ENCODE measurements at places on chromosomes 5 and 9. TPM values are rescaled to one million over a fixed set of nuclear protein-coding genes. Genes with fewer than 3 reads are reported as not detected.

Gene FAM221B
- total RNA-seq: not detected

Gene BNC2
- total RNA-seq: 5.8 TPM

- DNase-seq: no peak
These were observed 348.6 kb upstream of the SLC24A2 start for GRCh38 chr9:20137425-20137824.

- no peak for DNase-seq
These were observed 72.3 kb downstream of the SLC44A1 start for GRCh38 chr9:105316703-105317102.

Gene BTNL8
- total RNA-seq: 0.32 TPM

Gene ATP6V0E1
- total RNA-seq: 154 TPM

Gene CXCL14
- total RNA-seq: 0.26 TPM

Gene MEGF10
- 0.02 TPM for total RNA-seq

DNA sequence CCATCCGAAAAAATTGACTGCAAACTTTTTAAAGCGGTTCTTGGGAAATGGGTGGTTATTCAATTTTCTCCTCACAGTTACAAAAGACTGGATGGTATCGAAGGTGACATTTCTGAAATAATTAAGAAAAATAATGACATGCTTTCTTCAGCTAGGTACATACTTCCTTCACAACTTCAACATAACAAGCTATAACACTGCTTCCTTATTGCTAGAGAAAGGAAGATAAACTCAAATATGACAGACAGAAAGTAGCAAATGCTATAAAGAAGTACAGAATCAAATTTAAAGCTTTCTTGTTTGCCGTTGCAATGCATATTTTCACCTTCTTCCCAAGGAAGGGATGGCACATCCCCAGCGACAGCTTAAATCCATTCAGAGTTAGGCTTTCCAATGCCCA lies 93.5 kb upstream of the EFNA5 start:
- DNase-seq: no peak

- DNase-seq: no peak
These were observed 880.9 kb upstream of the SEMA6A start for GRCh38 chr5:117455236-117456233.

Gene GFI1B
- total RNA-seq: not detected

Gene SELENOP
- 4.5 TPM for total RNA-seq

Gene ADAMTS6
- total RNA-seq: 14.3 TPM
